Stimulated activated CD8-positive, alpha-beta memory T cell treated with anti-CD3 and anti-CD28 coated beads, Interleukin-12 subunit alpha, Interleukin-12 subunit beta, amount 100 ng/mL, for 4 hours (primary cell): ENCODE measurements at places on chromosomes 13 and 19.

DNA sequence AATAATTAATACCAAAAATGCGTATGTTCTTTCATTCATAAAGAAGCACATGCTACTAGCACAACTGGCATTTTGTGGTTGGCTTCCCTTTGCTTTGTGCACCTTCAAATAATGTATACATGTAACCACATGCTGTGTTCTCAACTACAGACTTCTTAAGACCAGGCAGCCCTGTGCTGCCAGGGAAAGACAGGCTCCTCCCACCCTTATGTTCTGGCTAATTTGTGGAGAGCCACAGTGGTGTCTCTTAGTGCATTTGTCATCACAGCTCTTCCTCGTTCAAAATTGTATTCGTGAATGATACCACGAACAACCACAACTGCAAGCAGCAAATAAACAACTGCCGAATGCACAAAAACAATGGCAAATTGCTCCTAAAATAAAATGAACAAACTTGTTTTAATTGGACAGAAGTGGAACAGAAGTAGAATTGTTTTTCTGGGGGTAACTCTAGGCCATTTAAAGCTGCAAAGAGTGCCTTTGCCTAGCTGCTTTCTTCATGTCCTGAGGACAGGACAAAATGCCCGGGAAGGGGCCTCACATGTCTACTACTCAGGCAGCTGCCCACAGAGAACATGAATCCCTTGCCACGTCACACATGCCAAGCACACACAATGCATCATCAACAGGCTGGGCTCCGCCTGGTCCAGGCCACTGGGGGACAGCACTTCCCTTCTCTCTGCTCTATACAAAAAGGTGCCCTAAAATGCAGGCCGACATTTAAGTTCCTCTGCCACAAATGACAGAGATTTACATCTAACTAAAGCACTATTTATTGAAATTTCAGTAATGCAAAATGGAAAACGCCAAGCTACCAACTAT lies 21.7 kb downstream of the IRS2 start:
- no peak for DNase-seq

DNA sequence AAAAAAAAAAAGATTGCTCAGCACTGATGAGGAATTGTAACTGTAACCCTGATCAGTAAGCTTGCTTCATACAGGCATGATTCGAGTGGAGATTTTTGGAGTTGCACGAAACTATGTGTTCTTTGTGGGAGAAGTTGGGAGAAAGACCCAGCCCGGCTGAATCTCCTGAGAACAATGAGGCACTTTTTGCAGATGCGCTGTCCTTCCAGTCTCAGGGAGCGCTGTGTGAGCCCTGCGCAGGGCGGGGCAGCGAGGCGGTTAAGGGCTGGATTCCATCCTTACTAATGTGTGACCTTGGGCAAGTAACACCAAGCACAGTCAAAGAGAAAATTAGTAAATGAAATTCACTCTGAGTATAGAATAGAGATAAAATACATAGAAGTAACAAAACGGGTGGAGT lies 76.9 kb downstream of the SIPA1L3 start:
- DNase-seq = no peak

GRCh38 chr13:25847145-25847544 lies 204.7 kb downstream of the SHISA2 start:
- DNase-seq = no peak

DNA sequence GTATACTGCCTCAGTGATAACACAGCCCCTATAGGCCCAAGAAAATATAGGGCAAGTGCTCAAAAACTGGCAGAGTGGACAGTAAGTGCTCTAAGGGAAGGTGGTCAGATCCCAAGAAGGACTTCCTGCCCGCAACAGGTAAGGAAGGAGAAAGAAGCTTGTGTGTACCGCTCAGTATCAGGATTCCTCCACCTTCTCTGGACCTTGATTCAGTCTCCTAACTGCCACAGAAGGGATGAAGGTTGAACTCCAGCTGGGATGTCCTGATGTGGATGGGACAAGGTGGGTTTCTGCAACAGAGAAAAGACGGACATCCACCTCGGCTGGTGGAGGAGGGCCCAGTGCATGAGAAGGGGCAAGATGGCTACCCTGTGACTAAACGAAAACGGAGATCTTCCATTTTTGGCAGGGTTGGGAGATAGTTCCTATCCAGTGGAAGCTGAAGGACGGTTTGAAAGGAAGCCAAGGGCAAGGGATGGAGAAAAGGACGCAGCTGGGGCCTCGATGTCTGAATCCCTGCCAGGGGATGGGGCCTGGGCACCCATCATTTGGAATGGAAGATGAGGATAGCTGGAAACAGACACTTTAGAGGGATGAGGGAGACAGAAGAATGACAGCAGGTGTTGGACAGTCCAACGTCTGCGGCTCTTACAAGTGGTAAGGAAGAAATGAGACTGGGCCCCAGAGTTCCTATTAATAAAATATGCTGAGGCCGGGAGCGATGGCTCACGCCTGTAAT lies 1.3 kb upstream of the ATF5 start:
- no peak for DNase-seq

GRCh38 chr13:78586706-78587105 lies 16.6 kb downstream of the POU4F1 start:
- DNase-seq = no peak

DNA sequence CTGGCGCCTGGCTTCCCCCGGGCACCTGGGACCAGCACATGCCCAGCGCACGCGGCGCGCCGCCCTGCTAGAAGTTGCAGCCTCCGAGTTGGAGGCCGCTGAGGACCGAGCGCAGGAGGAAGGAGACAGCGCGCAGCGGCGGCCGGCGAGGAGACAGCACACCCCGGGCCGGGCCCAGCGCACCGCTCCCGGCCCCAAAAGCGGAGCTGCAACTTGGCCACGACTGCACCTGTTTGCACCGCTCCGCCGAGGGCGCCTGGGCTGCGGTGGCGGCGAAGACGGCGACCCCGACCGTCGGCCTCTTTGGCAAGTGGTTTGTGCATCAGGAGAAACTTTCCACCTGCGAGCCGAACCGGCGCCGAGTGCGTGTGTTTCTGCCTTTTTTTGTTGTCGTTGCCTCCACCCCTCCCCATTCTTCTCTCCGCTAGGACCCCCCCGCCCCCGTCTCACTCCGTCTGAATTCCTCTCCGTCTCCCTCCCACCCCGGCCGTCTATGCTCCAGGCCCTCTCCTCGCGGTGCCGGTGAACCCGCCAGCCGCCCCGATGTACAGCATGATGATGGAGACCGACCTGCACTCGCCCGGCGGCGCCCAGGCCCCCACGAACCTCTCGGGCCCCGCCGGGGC lies at the start of gene SOX1:
SOX1 (plus strand) TSS at position 34 of the 626 bp plus-strand sequence; CDS start at position 544, 510 bp downstream.
- no peak for DNase-seq

DNA sequence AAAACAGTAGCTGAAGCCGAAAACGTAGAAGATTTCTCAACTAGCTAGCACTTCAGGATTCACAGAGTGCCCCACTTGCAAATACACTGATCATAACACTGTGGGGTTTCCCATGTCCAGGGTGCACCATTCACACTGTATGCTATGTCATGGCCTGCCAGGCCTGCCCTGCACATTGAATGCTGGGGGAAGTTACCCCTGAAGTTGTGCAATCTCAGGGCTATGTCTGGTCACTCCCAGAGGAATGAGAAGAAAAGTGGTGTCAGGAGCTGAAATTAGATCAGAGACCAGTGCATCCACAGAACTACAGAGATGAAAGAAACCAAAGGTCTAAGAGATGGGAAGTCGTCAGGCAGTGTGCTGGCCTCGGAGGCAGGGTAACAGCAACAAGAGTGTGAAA lies 196.8 kb downstream of the RAP2A start:
- DNase-seq = no peak

DNA sequence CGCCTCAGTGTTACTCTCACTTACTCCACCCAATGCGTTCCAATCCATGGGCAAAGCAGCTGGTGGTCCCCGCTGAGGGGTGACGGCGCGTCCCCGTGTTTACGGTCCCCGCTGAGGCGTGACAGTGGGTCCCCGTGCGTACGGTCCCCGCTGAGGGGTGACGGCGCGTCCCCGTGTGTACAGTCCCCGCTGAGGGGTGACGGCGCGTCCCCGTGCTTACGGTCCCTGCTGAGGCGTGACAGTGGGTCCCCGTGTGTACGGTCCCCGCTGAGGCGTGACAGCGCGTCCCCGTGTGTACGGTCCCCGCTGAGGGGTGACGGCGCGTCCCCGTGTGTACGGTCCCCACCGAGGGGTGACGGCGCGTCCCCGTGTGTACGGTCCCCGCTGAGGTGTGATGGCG lies 19.5 kb downstream of the CFAP97D2 start:
- no peak for DNase-seq

DNA sequence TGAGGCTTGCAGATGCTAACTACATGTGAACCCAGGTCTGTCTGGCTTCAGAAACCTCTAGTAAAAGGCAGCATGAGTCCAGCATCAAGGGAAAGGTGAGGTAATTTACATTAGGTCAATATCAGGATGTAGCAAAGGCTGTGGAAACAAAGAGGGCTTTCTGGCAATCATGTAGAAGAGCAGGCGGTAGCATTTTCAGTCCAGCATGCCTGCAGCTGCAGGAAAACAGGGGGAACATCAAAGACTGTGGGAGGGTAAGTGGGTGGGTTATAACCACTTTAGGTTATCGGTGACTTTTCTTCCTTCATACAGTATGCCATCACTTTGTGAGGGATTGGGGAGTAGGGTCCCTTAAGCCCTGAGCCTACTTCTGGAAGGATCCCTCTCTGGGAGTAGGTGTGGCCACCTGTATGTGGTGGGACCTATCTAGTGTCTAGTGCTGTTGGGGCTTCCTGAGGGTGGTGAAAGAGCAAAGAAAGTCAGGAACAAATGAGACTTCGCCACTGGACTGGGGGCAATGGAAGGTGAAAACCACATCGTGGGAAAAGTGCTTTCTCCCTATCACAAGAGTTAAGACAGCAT lies 10.8 kb downstream of the SUGP2 start:
- DNase-seq = no peak

DNA sequence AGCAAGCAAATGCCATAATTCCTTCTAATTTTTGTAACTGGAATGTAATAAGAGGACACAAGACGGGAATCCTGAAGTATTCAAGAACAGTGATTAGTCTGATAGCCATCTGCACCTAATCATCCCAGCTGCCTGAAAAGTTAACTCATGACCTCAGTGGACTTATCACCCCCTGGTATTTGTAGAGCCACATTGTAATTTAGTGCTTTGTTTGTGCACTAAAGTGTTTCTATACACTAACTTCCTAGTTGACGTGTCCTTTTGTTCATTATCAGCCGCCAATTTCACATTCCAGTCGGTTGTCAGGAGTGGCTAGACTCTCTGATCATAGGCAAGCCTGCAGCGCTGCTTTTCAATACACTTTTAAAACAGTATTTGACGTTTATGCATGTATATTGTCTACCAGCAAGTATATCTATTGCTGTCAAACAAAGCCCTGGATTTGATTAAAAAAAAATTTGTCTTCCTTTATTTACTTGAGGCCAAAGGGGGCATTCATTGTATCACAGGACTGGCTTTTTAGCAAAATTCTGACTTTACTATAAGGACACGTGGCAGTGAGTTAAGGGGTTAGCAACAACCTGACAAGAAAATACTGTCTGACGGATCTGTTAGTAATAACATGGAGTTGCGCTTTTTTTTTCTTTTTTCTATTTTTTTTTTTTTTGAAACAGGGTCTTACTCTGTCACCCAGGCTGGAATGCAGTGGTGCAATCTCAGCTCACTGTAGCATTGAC lies 10.4 kb upstream of the SOX21 start:
- DNase-seq = no peak

DNA sequence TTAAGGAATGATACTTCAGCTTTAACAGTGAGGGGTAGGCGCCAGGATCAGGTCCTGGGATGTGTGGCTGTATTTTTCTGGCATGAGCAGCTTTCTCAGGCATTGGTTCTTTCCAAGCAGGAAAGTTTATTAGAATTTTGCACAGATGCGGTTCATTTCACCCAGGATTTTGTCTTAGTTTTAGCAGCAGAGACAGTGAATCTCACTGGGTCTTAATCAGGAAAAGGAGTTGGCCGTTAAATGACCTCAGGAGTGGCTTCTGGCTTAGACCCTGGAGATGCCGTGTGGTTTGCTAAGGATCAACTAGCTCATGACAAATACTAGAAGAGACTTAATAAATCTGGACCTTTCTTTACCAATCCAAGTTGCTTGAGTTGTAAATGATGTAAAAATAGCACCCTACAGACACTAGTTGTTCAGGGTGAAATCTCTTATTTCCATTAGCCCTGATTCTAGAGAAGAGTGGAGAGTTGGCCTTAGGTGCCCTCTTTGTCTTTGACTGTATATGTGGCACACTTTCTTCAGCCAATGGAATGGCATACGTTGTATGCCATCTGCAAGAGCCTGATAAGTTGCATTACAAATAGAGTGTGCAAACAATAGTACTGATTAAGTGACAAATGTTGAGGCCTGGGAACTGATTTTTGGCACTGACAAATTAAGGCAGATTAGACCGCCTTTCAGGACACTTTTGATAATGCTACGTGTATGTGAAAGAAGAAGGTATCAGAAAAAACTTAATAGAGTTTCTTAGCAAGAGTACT lies 34.0 kb downstream of the LRCH1 start:
- no peak for DNase-seq

- DNase-seq = no peak
Measured at GRCh38 chr19:1427221-1427920, 10.8 kb upstream of the RPS15 start.

- DNase-seq = no peak
Measured at GRCh38 chr13:93589788-93590187, 363.2 kb downstream of the GPC6 start.

DNA sequence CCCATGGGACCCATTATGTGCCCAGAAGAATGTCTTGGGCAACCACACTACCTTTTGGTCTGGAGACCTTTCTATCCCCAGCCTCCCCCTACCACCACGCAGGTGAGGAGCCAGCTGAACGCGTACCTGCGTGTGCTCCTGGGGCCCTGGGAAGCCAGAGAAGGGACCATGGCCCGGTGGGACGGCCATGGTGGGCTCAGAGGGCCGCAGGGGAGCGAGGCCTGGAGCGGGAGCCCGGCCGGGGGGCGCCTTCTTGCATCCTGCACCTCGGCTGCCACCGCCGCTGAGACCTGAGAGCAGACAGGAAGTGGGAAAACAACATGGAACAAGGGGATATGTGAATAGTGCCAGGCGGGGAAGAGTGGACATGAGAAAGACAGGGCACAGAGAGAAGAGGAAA lies 2.3 kb downstream of the DYRK1B start:
- no peak for DNase-seq

DNA sequence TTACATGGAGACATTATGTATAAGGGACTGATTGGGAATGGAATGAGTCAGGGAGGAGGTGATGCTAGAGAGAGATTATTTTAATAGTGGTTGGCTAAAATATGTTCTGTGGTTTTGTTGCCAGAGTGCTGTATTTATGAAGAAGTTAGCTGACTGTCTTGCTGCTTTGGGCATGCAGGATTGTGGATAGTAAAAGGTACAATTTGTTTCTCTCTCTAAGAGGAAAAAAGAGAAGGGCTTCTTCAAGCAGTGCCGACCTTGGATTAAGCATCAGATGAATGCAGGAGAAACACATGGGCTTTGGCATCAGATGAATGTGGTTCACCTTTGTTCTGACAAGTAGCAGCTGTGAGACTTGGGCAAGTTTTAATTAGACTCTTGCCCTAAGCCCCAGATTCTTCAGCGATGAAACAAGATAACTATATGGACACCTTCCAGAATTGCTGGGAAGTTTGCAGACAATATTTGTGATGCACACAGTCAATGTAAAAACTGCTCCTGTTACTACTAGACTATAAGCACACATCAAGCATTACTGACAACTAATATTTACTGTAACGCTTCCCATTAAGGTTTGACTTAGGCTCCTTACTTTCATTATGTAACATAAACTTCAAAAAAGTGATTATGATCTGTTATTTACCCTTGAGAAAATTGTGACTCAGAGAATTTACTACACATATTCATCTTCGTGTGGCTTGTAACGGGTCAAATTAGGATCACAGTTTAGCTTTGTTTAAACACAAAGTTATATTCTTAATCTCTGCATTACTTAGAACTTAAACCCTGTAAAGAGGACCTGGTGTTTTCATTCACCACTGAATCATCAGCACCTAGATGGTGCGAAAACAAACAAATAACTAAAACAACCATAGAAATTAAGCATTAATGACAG lies 824.0 kb downstream of the PCDH9 start:
- DNase-seq = no peak
